Thymus (tissue), 14 donors: ENCODE measurements at places on chromosomes 5 and 9. TPM values are rescaled to one million over a fixed set of nuclear protein-coding genes. Genes with fewer than 3 reads are reported as not detected.

- H3K27me3 ChIP-seq = no peaks in the 10 kb centered on the region
- H3K27ac ChIP-seq = no peak overlapping the region
- DNase-seq = no peak
- peaks cover 8% of the 10 kb centered on the region for H3K4me1 ChIP-seq
Measured at GRCh38 chr9:81609782-81610739, 79.3 kb downstream of the TLE1 start.

DNA sequence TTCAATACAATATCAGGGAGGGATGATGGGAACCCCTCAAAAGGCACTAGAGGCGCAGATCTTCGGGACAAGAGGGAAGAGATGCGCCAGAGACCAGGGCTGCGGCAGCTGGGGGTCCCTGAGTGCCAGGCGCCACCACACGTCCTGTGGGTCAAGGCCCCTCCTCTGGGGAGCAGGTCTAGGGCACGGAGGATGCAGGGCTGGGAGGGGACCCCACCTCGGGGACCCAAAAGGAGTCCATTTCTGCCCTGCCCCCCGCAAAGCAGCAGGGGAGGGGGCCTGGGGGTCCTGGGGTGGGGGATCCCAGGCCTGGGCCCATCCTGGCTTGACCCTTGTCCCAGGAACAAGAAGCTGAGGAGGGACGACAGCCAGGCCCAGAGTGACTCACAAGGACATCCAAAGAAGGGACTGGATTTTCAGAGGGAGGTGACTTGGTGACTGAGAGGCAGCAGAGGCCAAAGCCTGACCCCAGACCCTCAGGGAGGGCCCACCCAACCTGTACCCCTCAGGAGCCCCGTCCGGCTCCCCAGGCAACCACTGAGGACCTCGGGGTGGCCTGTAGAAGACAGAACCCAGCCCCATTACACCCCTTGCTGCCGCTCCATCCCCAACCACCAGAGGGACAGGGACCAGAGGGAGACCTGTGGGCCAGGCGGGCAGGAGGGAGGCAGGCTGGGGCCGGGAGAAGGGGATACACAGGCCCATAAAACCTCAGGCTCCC is 54.2 kb downstream of the LRSAM1 start:
- peak; percentile 9 for DNase-seq
- H3K27me3 ChIP-seq = no peaks in the 10 kb centered on the region
- peaks cover 2% of the 10 kb centered on the region for H3K4me1 ChIP-seq
- no peak overlapping the region for H3K27ac ChIP-seq

DNA sequence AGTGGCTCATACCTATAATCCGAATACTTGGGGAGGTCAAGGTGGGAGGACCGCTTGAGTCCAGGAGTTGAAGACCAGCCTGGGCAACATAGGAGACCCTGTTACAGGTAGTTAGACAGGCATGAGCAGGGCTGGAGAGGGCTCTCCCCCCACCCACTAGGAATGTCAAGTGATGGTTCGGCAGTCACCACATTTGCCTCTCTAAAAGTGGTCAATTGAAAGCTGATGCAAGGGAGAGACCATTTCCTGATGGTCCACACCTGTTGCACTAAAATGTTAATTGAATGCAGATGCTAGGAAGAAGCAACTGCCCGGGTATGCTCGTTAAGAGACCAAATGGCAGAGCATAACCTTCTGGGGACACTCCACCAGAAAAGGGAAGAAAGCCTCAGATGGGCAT is 82.7 kb downstream of the SFXN1 start:
- no peak overlapping the region for H3K4me3 ChIP-seq
- no peak overlapping the region for H3K27ac ChIP-seq
- no peaks in the 10 kb centered on the region for H3K36me3 ChIP-seq
- DNase-seq = no peak
- no peaks in the 10 kb centered on the region for H3K27me3 ChIP-seq

DNA sequence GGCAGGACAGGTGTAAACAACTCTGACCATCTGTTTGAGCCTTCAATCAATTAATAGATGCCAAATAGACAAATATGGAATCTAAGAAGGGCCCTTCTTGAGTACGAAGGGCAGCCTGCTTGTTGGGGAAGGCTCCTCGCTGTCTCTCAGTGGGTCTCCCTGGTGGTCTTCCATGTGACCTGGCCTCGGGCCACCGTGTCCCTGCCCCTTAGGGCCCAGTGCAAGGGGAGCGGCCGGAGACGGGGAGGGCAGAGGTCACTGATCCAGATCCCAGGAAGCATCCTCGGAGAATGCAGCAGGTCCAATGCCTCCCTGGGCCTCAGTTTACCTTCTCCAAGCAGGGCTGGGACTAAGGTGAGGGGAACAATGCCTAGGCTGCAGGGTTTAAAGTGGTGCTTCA is 2.5 kb downstream of the DBH start:
- no peak for DNase-seq
- no peak overlapping the region for H3K4me3 ChIP-seq
- no peaks in the 10 kb centered on the region for H3K36me3 ChIP-seq

DNA sequence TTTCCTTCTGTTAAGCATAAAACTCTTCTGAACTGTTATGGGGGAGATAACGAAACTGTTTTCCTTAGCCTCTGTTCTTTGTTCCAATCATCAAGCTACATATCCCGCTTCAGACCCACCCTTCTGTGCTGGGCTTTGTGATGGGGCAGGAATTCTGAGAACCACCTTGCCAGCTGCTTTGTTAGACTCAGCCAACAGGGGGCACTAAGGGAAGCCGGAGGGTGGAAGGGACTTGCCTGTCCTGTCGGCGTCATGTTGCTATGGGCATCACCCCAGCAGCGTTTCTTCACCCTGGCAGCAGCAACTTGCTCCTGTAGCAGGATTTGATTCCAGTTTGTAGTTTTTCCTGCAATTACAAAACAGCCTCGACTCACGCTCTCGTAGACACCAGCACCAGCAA is 169.1 kb downstream of the CAAP1 start:
- H3K27me3 ChIP-seq = no peaks in the 10 kb centered on the region
- no peaks in the 10 kb centered on the region for H3K4me1 ChIP-seq
- no peaks in the 10 kb centered on the region for H3K36me3 ChIP-seq
- H3K4me3 ChIP-seq = no peak overlapping the region

DNA sequence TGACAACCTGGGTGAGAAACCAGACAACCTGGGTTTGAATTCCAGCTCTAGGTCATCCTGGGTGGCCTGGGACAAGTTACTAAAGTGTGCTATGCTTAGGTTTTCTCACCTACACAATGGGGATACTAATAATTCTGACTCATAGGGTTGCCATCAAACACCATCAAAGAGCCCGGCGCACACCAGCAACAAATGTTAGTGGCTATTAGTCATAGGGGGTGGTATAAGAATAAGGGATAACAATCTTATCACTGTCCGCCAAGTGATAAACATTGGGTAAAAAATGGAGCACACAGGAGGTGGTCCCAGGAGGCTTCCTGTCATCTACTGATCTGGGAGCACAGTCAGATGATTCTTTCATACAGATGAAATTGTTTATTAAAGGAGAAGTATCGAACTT is 61.4 kb upstream of the AFAP1L1 start:
- H3K36me3 ChIP-seq = no peaks in the 10 kb centered on the region
- H3K27me3 ChIP-seq = peaks cover 2% of the 10 kb centered on the region
- no peaks in the 10 kb centered on the region for H3K4me1 ChIP-seq
- no peak overlapping the region for H3K4me3 ChIP-seq
- no peak for DNase-seq

DNA sequence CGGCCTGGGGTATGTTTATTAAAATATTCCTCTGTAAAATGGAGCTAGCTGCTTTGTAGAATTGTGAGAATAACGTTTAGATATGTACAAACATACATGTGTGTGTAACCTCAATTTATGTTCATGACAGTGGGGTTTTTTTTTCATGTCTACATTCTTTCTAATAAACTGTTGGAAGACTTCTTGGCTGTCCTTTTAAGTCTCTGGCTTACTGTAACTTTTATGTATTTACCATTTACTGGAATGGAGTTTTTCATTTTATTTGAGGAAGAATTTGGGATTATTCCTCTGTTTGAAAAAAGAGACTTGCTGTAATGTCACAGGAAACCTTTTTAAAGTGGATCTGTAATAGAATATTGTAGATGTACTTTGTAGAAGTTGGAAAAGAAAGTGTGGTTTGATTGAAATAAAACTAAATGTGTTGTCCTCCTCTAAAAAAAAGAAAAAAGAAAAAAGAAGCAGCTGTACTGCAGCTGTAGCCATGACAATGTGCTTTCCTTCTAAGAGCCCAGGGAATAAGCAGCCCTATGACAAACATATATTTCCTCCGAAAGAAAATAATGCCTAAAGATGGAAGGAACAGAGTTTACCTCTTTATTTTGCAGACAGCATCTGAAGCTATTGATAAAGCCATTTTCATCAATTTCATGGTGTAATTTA is 71.2 kb upstream of the FREM1 start:
- H3K27ac ChIP-seq = no peak overlapping the region
- H3K4me3 ChIP-seq = no peak overlapping the region
- H3K4me1 ChIP-seq = no peaks in the 10 kb centered on the region

GRCh38 chr5:118468085-118468484 is 520.3 kb downstream of the DTWD2 start:
- no peak for DNase-seq
- H3K27me3 ChIP-seq = no peaks in the 10 kb centered on the region
- no peaks in the 10 kb centered on the region for H3K36me3 ChIP-seq
- no peak overlapping the region for H3K4me3 ChIP-seq
- H3K4me1 ChIP-seq = no peaks in the 10 kb centered on the region

MZB1 gene
- 380 TPM for polyA plus RNA-seq

ZDHHC11 gene
- polyA plus RNA-seq = 9.6 TPM
